ENCODE measurements at places on chromosomes 1 and 21.
A peak's percentile ranks its signal among the peaks of the same experiment; 100 is the strongest.

GRCh38 chr21:41228006-41228370 is 60.0 kb downstream of the BACE2 start:
- no peak for DNase-seq

- DNase-seq: peak; percentile 10
Measured at GRCh38 chr1:233379869-233380438, 52.4 kb downstream of the MAP3K21 start.

- DNase-seq: no peak
Measured at GRCh38 chr1:38239258-38239835, 192.8 kb upstream of the POU3F1 start.

- DNase-seq: no peak
Measured at GRCh38 chr1:208129487-208129886, 114.7 kb downstream of the PLXNA2 start.

- DNase-seq: no peak
Measured at GRCh38 chr1:50333595-50333974, 89.7 kb downstream of the DMRTA2 start.

DNA sequence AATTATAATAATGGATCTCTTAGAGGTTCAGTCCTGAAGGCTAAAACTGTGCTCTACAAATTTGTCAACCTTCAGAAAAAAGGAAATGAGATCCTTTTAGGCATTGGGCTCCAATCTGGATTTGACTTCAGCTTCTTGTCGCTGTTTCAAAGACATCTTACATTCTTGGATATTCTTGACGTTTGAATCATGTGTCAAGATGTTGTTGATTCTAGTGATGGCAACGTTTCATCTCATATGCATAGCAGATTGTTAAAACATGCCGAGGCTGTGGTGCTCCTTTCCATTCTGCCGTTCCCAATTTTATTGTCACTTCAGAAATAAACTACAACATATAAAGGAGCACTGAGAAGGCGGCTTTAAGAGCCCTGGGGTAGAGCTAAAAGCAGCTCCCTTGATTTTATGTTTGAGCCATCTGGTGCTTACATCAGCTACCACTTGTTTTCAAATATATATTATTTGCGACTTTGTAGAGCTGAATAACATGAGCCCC is 467.6 kb upstream of the ZRANB2 start:
- DNase-seq: no peak

GRCh38 chr1:238485912-238486209 is 595.1 kb upstream of the ZP4 start:
- no peak for DNase-seq

DNA sequence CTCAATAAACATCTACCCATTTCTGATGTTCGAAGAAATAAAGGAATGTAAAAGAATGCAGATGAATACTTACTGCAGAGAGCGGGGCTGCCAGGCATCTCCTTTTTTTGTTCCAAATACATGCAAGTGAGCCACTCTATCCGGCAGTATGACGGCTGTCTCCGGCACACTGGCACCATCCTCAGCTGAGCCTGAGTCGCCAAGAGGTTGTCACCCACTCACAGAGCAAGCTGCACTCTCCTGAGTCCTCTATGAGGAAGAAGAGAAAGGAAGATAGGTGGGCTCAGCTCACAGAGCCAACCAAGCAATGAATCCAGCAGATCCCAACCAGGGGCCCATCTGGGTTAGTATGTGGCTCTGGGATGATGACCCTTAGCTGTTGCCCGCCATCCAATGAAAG is 65.3 kb downstream of the CD46 start:
- no peak for DNase-seq

GRCh38 chr1:71885171-71885570 is 397.2 kb downstream of the NEGR1 start:
- peak; percentile 9 for DNase-seq

- no peak for DNase-seq
Measured at GRCh38 chr1:199856216-199856780, 171.2 kb upstream of the NR5A2 start.

DNA sequence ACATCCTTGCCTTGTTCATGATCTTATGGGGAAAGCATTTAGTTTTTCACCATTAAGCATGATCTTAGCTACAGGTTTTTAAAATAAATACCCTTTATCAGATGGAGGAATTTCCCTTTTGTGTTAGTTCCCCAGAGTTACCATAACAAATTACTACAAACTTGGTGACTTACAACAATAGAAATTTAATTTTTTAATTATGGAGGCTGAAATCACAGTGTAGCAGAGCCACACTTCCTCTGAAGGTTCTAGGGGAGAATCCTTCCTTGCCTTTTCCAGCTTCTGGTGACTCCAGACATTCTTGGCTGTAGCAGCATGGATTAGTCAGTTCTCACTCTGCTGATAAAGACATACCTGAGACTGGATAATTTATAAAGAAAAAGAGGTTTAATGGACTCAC is 18.5 kb downstream of the MIGA1 start:
- no peak for DNase-seq

DNA sequence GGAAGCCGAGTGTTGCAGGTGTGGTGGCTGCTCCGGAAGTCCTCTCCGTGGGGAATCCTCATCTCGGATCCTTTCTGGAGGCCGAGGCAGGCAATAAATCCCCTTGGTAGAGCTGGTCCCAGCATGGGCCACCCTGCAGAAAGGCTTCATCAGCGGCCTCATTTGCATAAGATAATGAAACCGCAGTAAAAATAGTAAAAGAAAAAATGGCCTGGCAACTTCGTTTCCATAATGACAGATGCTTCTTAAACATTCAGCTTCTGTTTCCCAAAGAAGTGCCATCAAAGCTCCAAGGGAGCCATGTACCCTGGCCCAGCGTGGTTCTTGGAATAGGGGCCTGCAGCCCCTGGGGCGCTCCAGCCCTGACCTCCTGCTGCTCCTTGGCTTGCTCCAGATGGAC is 244.1 kb downstream of the GRIK3 start:
- DNase-seq: no peak

DNA sequence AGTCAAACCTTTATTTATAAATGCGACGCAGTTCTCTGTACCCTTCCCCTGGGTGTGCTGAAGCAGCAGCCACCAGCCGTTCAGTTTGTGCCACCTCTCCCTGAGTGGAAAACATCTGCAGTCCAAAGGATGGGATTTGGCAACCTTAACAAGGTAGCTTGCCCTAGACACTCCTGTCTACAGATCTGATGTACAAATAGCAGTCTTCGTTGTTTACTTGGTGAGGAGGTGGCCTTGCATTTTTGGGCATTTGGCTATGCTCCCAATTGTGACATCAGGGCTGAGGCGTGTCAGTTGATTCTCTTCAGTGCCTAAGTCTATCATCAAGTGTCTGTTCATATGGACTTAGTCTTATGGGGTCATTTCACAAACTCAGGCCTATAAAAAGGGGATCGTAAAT is 59.8 kb downstream of the KDM1A start:
- no peak for DNase-seq

DNA sequence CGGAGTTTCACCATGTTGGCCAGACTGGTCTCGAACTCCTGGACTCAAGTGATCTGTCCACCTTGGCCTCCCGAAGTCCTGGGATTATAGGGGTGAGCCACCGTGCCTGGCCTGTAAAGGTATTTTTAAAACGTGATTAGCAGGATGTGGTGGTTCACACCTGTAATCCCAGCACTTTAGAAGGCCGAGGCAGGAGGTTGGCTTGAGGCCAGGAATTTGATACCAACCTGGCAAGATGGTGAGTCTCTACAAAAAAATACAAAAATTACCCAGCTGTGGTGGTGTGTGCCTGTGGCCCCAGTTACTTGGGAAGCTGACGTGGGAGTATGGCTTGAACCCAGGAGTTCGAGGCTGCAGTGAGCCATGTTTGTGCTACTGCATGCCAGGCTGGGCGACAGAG is 43.3 kb upstream of the SOD1 start:
- DNase-seq: no peak

GRCh38 chr1:244860914-244861610 is 3.3 kb downstream of the HNRNPU start:
- DNase-seq: no peak

- no peak for DNase-seq
Measured at GRCh38 chr1:102098536-102098935, 101.8 kb upstream of the OLFM3 start.

GRCh38 chr1:108199781-108200686 is at the start of gene SLC25A24:
Gene SLC25A24, minus strand, starts transcription at chr1:108200343. Its CDS starts 205 bp downstream, at chr1:108200138.
- DNase-seq: peak; percentile 67

All from MV-4-11 (cell line).